Caco-2 (cell line): ENCODE measurements at places on chromosomes 4 and X. TPM values are rescaled to one million over a fixed set of nuclear protein-coding genes. Genes with fewer than 3 reads are reported as not detected.

Gene ZNF595
- total RNA-seq: 17.1 and 17.3 TPM in 2 replicates

- H3K4me1 ChIP-seq: no peaks in the 10 kb centered on the region
- no peak for DNase-seq
- H3K4me3 ChIP-seq: no peak overlapping the region
- no peak overlapping the region for H3K27ac ChIP-seq
- no peaks in the 10 kb centered on the region for H3K27me3 ChIP-seq
Measured at GRCh38 chr4:139493176-139493575, 39.3 kb downstream of the RAB33B start.

GRCh38 chrX:28670074-28670473 is 82.8 kb downstream of the IL1RAPL1 start:
- no peaks in the 10 kb centered on the region for H3K36me3 ChIP-seq
- H3K4me3 ChIP-seq: no peak overlapping the region
- H3K27ac ChIP-seq: no peak overlapping the region
- no peaks in the 10 kb centered on the region for H3K4me1 ChIP-seq
- H3K27me3 ChIP-seq: no peaks in the 10 kb centered on the region
- DNase-seq: no peak

Gene MAGEA2B
- total RNA-seq: not detected in 2 replicates

GRCh38 chr4:12270546-12270945 is 841.9 kb upstream of the HS3ST1 start:
- H3K4me3 ChIP-seq: no peak overlapping the region
- no peak for DNase-seq
- H3K36me3 ChIP-seq: no peaks in the 10 kb centered on the region
- no peak overlapping the region for H3K27ac ChIP-seq
- H3K27me3 ChIP-seq: no peaks in the 10 kb centered on the region

Gene TRIM61
- total RNA-seq: not detected in 2 replicates

GRCh38 chr4:183499801-183500200 is 5.1 kb upstream of the ING2 start:
- no peaks in the 10 kb centered on the region for H3K27me3 ChIP-seq
- no peaks in the 10 kb centered on the region for H3K36me3 ChIP-seq
- DNase-seq: no peak
- no peak overlapping the region for H3K27ac ChIP-seq

- H3K4me3 ChIP-seq: no peak overlapping the region
- peak overlapping the region; percentile 64 for H3K27ac ChIP-seq
- H3K4me1 ChIP-seq: peaks cover 15% of the 10 kb centered on the region
- DNase-seq: no peak
- no peaks in the 10 kb centered on the region for H3K36me3 ChIP-seq
Measured at GRCh38 chr4:114479595-114479994, 119.0 kb upstream of the UGT8 start.

Gene AGA
- total RNA-seq: 25.2 and 35.4 TPM in 2 replicates

Gene SRPX
- 1.7 and 2.2 TPM in 2 replicates for total RNA-seq

Gene PRSS12
- 0.25 and 1.6 TPM in 2 replicates for total RNA-seq

GRCh38 chr4:186132577-186133242 is 28.2 kb downstream of the FAM149A start:
- H3K27ac ChIP-seq: peak overlapping the region; percentile 62
- peaks cover 21% of the 10 kb centered on the region for H3K4me1 ChIP-seq
- no peaks in the 10 kb centered on the region for H3K27me3 ChIP-seq
- H3K36me3 ChIP-seq: no peaks in the 10 kb centered on the region
- peak; percentile 68 for DNase-seq

Gene ASMT
- not detected in 2 replicates for total RNA-seq

GRCh38 chrX:57952320-57952678 is 42.0 kb upstream of the ZXDA start:
- no peak overlapping the region for H3K27ac ChIP-seq
- H3K27me3 ChIP-seq: no peaks in the 10 kb centered on the region
- no peaks in the 10 kb centered on the region for H3K36me3 ChIP-seq

Gene CXXC4
- total RNA-seq: 2.9 and 3.1 TPM in 2 replicates

DNA sequence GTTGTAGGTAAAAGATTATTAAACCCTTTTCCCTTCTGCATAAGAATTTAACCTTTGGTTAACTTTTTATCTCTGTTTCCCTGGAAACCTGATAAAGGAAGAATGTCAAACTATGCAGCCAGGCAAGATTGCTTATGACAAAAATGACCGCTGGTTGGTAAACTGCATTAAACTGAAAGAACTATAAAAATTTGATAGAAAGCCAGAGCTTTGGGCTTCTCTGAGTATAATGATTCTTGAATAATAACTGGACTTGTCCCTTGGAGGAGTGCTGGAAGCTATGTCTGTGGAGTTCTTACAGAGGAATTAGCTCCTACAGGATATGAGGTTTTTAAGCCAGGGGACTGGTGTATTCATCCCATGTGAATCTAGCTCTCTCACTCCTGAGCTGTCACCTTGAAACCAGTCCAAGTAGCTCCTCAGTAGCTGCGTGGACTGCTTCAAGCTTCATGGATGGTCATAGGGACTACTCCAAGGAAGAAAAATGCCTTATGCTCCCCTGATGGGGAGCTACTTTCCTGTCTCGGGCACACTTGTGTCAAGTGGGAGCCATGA is 52.0 kb downstream of the RASL11B start:
- DNase-seq: peak; percentile 50
- peak overlapping the region; percentile 96 for H3K27ac ChIP-seq
- no peaks in the 10 kb centered on the region for H3K36me3 ChIP-seq
- H3K4me1 ChIP-seq: peaks cover 42% of the 10 kb centered on the region
- no peak overlapping the region for H3K4me3 ChIP-seq

Gene MAGEC2
- total RNA-seq: not detected in 2 replicates

DNA sequence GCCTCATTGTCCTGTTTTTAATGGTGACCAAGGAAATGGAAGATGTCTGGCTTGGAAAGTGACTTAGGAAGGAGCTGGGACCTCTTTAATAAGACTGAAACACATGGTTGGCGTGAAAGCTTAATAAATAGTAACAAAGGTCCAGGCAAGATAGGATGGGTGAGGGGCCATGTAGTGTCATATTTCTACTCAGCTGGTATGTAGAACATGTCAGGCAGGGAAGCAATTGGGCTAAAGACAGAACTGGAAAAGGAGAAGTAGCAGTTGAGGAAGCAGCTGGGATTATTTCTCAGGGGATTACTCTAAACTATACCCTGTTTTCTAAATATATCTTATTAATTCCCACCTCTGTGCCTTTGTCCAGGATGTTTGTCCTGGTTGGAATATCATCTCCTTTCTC is 18.6 kb downstream of the ITGB1BP2 start:
- H3K27ac ChIP-seq: no peak overlapping the region
- DNase-seq: no peak
- H3K4me3 ChIP-seq: no peak overlapping the region
- no peaks in the 10 kb centered on the region for H3K36me3 ChIP-seq

GRCh38 chr4:16489226-16489625 is 263.0 kb upstream of the TAPT1 start:
- no peak for DNase-seq
- H3K27ac ChIP-seq: no peak overlapping the region
- no peaks in the 10 kb centered on the region for H3K4me1 ChIP-seq
- no peaks in the 10 kb centered on the region for H3K27me3 ChIP-seq
- H3K4me3 ChIP-seq: no peak overlapping the region
